ENCODE measurements at places on chromosomes 1 and 21. TPM values are rescaled to one million over a fixed set of nuclear protein-coding genes. Genes with fewer than 3 reads are reported as not detected.

SH2D2A gene
- total RNA-seq = 3.3 TPM

NBPF4 gene
- not detected for total RNA-seq

DNA sequence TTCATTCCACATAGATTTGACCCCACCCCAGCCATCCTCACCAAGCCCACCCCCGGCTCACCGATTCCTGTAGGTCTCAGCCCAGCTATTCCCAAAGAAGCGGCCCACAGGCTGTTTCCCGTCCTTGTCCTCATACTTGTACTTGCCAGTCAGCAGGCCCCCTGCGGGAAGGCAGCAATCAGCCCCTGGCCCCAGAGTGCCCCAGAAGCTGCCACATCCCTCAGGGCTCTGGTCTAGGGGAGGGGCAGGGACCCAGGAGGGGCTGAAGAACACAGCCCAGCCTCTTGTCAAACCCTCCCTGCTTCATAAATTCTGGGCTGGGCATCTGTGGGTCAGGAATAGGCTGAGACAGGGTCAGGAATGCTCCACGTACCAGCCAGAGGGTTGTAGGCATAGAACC is 5.0 kb downstream of the AKR7A2 start:
- H3K27me3 ChIP-seq = no peaks in the 10 kb centered on the region
- peak; percentile 50 for DNase-seq
- H3K27ac ChIP-seq = no peak overlapping the region
- H3K4me3 ChIP-seq = no peak overlapping the region
- peaks cover 37% of the 10 kb centered on the region for H3K36me3 ChIP-seq

APCS gene
- total RNA-seq = not detected

DNA sequence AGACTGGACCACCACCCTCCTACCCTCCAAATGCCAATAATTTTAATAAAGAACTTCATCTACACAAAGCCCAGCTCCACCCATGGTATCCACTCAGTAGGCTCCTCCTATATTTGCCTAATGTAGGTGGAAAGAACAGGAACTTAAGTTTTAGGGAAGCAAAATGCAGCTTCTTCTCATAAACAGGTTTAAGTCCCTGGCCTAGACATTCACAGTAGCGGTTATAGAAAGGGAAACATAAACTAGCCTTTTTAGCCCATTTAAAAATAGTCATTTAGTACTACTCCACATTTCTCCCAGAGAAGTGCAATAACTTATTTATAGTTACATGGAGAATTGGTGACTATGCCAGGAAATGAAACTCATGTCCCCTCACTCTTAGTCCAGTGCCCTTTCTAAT is 56.6 kb upstream of the CPLANE2 start:
- DNase-seq = no peak
- H3K27ac ChIP-seq = no peak overlapping the region
- no peaks in the 10 kb centered on the region for H3K27me3 ChIP-seq
- peaks cover 18% of the 10 kb centered on the region for H3K36me3 ChIP-seq

DNA sequence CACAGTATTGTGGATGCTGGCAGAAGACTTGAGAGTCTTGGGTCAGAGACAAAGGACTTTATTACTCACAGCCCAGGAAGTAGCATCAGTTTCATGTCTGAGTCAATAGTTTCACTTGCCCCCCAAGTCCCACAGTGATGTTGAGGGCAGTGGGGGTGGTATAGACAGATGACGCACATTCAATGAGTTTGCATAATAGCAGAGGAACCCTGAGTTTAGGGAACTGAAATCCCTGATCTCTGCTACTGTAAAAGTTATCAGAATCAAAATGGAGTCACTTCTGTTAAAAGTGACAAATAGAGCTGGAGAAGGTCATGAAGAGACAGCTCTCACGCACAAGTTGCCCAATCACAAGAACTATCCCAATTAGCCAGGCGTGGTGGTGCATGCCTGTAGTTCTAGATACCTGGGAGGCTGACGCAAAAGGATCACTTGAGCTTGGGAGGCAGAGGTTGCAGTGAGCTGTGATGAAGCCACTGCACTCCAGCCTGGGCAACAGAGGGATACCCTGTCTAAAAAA is 11.5 kb upstream of the HCRTR1 start:
- H3K4me3 ChIP-seq = no peak overlapping the region
- no peak for DNase-seq
- no peaks in the 10 kb centered on the region for H3K27me3 ChIP-seq
- H3K36me3 ChIP-seq = no peaks in the 10 kb centered on the region

DNA sequence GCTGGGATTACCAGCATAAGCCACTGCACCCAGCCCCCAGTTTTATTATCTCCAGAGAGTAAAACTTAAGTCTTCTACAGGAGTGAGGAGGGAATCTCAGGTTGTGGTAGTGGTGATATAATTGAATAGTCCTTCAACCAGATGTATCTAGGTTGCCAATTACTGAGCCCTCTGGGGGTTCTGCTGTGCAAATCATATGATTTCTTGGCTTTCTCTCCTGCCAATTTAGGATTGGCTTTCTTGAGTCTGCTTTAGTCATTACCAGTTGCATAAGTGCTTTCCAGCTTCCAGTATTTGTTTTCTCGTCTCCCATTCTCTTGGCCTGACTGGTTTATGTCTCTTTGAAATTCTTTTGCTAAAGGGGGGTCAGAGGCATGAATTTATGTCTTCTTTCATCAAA is 11.1 kb downstream of the CPT2 start:
- H3K4me1 ChIP-seq = no peaks in the 10 kb centered on the region
- H3K36me3 ChIP-seq = peaks cover 66% of the 10 kb centered on the region
- DNase-seq = no peak
- no peak overlapping the region for H3K4me3 ChIP-seq
- H3K27ac ChIP-seq = no peak overlapping the region

RGS18 gene
- 3.9 TPM for total RNA-seq

DNA sequence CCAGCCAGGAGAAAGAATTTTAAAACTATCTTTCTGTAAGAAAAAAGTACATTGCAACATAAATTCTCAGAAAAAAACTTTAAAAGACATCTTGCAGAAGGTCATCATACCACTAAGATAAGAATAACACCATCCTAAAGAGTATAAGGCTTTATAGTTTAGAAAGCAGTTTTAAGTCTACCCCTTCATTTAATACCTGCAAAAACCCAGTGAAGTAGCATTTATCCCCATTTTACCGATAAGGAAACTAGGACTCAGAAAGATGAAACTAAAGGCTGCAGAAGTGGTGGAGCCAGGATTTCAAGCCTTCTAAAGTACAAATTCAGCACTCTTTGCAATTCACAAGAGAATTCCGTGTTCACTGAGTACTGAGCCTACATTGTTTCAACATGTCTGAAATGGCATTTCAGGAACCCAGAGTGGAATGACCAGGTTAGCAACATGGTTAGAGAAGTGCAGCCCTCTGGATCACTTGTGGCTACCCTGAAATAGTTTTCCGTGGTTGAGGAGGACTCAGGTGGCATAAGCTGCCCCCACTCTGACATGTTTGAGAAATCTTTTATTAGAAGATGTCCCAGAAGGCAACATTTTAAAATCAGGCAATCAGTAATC is 6.7 kb downstream of the MYCL start:
- no peak for DNase-seq
- H3K36me3 ChIP-seq = no peaks in the 10 kb centered on the region
- H3K4me1 ChIP-seq = no peaks in the 10 kb centered on the region
- no peak overlapping the region for H3K27ac ChIP-seq
- H3K4me3 ChIP-seq = no peak overlapping the region
- H3K27me3 ChIP-seq = no peaks in the 10 kb centered on the region

GRIK3 gene
- total RNA-seq = 6.2 TPM

OLIG2 gene
- total RNA-seq = not detected

FLG2 gene
- total RNA-seq = not detected

DNA sequence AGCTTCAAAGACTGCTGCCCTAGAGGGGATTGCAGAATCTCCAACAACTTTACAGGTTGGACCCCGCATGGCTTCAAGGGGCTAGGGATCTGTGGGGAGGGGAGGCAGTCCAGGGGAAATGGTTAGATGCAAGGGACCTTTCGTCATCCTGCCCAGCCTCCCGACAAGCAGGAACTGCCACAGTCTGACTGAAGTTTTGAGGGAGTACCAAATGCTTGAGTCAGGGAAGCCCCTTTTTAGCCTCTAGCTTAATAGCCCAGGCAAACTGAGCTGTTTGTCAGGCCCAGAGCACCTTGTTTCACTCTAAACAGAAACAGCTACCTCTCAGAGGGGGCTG is 1.1 kb downstream of the TOR3A start:
- H3K27ac ChIP-seq = no peak overlapping the region
- peak overlapping the region; percentile 94 for H3K4me3 ChIP-seq
- H3K36me3 ChIP-seq = peaks cover 20% of the 10 kb centered on the region
- H3K4me1 ChIP-seq = peaks cover 17% of the 10 kb centered on the region
- DNase-seq = no peak
- no peaks in the 10 kb centered on the region for H3K27me3 ChIP-seq

MIER1 gene
- total RNA-seq = 53.5 TPM

CD2 gene
- total RNA-seq = 0.36 TPM

PTGER3 gene
- total RNA-seq = 28.3 TPM

GRCh38 chr1:41098730-41099460 is 77.4 kb upstream of the SLFNL1 start:
- no peak overlapping the region for H3K4me3 ChIP-seq
- DNase-seq = no peak
- H3K36me3 ChIP-seq = no peaks in the 10 kb centered on the region
- H3K27ac ChIP-seq = no peak overlapping the region
- H3K4me1 ChIP-seq = peaks cover 29% of the 10 kb centered on the region
- H3K27me3 ChIP-seq = no peaks in the 10 kb centered on the region

- peaks cover 4% of the 10 kb centered on the region for H3K4me1 ChIP-seq
- peak; percentile 17 for DNase-seq
- no peak overlapping the region for H3K4me3 ChIP-seq
- no peaks in the 10 kb centered on the region for H3K27me3 ChIP-seq
- no peak overlapping the region for H3K27ac ChIP-seq
Measured at GRCh38 chr1:26856181-26856580, 6.8 kb upstream of the SFN start.

KRTAP13-1 gene
- not detected for total RNA-seq

GRCh38 chr1:151369621-151370048 is 2.9 kb downstream of the SELENBP1 start:
- H3K36me3 ChIP-seq = peaks cover 17% of the 10 kb centered on the region
- no peak overlapping the region for H3K4me3 ChIP-seq
- no peaks in the 10 kb centered on the region for H3K27me3 ChIP-seq
- H3K4me1 ChIP-seq = peaks cover 41% of the 10 kb centered on the region
- DNase-seq = peak; percentile 60

ANXA9 gene
- not detected for total RNA-seq

CFAP45 gene
- 0.81 TPM for total RNA-seq

GRCh38 chr1:156129687-156130577 is 15.4 kb downstream of the LMNA start:
- peaks cover 64% of the 10 kb centered on the region for H3K4me1 ChIP-seq
- peak; percentile 95 for DNase-seq
- no peaks in the 10 kb centered on the region for H3K27me3 ChIP-seq

- no peak overlapping the region for H3K4me3 ChIP-seq
- no peak overlapping the region for H3K27ac ChIP-seq
- no peaks in the 10 kb centered on the region for H3K4me1 ChIP-seq
- H3K36me3 ChIP-seq = no peaks in the 10 kb centered on the region
- DNase-seq = peak; percentile 40
Measured at GRCh38 chr1:43272576-43273571, 3.1 kb downstream of the TMEM125 start.

DHCR24 gene
- total RNA-seq = 4.4 TPM

DNA sequence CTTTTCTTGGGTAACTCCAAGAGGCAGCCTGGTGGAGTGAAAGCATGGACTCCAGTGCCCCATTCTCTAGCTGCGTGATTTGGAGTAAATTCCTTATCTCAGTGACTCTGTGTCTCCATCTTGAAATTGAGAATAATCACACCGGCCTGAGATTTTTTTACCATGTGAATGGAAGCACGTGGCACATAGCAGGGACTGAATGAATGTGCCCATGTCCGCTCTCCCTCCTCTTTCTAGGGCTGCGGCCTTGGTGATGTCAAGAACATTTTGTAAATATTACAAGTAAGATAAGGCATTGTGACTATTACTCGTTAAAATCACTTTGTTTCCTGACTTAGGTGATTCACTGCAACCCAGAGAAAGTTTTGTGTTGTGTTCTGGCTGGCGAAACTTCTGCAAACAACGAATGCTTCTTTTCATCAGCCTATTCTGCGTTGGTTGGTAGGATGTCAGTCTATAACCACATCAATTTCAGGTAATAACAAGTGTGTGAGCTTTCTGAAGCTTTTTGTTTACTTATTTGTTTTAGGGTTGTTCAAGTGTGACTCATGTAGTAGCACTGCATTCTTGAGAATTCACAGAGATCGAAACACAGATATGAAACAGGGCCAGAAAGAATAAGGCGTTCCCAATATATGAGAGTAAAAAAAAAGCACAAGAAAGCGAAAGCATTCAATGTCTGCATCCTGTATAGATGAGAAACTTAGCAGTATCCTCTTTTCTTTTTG is 135.7 kb upstream of the SLC45A1 start:
- no peak overlapping the region for H3K4me3 ChIP-seq
- no peaks in the 10 kb centered on the region for H3K4me1 ChIP-seq
- no peaks in the 10 kb centered on the region for H3K27me3 ChIP-seq

- H3K4me1 ChIP-seq = peaks cover 11% of the 10 kb centered on the region
- H3K36me3 ChIP-seq = no peaks in the 10 kb centered on the region
- H3K4me3 ChIP-seq = no peak overlapping the region
- H3K27me3 ChIP-seq = no peaks in the 10 kb centered on the region
- no peak for DNase-seq
Measured at GRCh38 chr1:69911301-69911801, 294.0 kb downstream of the LRRC40 start.

CPT2 gene
- 14.1 TPM for total RNA-seq

C1orf185 gene
- total RNA-seq = not detected

DNA sequence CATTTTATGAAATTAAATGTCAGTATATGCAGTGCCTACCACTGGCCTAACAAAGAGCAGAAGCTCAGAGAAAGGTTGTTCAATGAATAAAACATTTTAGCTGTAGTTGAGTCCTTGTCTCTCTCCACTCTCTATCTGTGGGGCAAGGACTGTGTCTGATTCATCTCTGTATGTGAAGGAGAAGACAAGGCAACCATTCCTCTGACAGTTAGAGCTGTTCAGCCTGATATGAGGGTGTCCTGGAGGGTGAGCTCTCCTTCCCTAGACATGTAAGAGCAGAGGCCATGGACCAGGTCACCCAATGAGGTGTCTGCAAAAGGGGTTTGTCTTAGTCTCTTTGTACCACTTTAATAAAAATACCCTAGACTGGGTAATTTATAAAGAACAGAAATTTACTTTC is 4.5 kb upstream of the PDZK1IP1 start:
- no peak overlapping the region for H3K27ac ChIP-seq
- peaks cover 19% of the 10 kb centered on the region for H3K27me3 ChIP-seq
- H3K4me1 ChIP-seq = no peaks in the 10 kb centered on the region
- H3K36me3 ChIP-seq = no peaks in the 10 kb centered on the region
- H3K4me3 ChIP-seq = no peak overlapping the region
- DNase-seq = peak; percentile 6

- H3K36me3 ChIP-seq = no peaks in the 10 kb centered on the region
- no peak overlapping the region for H3K4me3 ChIP-seq
Measured at GRCh38 chr1:56331892-56332567, 247.3 kb downstream of the PLPP3 start.

C1QB gene
- total RNA-seq = 476 TPM

SYT14 gene
- 0.16 TPM for total RNA-seq

- DNase-seq = peak; percentile 62
- no peaks in the 10 kb centered on the region for H3K27me3 ChIP-seq
- no peak overlapping the region for H3K4me3 ChIP-seq
- H3K4me1 ChIP-seq = no peaks in the 10 kb centered on the region
- H3K36me3 ChIP-seq = no peaks in the 10 kb centered on the region
- H3K27ac ChIP-seq = no peak overlapping the region
Measured at GRCh38 chr1:155196893-155197638, 10.6 kb downstream of the THBS3 start.
